ENCODE measurements at places on chromosomes 5 and 9. TPM values are rescaled to one million over a fixed set of nuclear protein-coding genes. Genes with fewer than 3 reads are reported as not detected.

The CLIC3 gene
- total RNA-seq, result 94.8 TPM

The HTR1A gene
- not detected for total RNA-seq

The RRAGA gene
- total RNA-seq, result 41.1 TPM

The ARHGEF28 gene
- 10.4 TPM for total RNA-seq

The IFNA21 gene
- not detected for total RNA-seq

GRCh38 chr9:14066831-14067230 lies 247.1 kb downstream of the NFIB start:
- no peak for DNase-seq

DNA sequence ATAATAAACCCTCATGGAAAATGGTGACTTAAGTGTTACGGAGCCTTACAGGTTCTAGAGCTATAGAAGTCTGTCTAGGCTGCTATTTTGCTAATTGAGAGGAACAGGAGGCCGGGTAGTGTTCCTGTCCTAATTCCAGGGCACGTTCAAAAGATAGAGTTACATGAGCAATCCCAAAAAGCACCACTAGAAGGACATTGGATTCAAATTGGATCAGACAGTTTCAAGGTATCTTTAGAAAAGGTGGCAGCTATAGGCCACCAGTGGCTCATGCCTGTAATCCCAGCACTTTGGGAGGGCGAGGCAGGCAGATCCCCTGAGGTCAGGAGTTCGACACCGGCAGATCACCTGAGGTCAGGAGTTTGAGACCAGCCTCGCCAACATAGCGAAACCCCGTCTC lies 458.8 kb downstream of the TMEM232 start:
- no peak for DNase-seq

- no peak for DNase-seq
These were observed 83.6 kb downstream of the SNX24 start for GRCh38 chr5:122929001-122929400.

GRCh38 chr5:40962207-40962955 lies 53.1 kb downstream of the C7 start:
- DNase-seq, result no peak
